ENCODE measurements at places on chromosomes 6 and 20.

- DNase-seq, result no peak
Observed at GRCh38 chr20:11329271-11329670, 588.4 kb upstream of the BTBD3 start.

- DNase-seq, result no peak
Observed at GRCh38 chr6:13554929-13555333, 19.5 kb upstream of the SIRT5 start.

DNA sequence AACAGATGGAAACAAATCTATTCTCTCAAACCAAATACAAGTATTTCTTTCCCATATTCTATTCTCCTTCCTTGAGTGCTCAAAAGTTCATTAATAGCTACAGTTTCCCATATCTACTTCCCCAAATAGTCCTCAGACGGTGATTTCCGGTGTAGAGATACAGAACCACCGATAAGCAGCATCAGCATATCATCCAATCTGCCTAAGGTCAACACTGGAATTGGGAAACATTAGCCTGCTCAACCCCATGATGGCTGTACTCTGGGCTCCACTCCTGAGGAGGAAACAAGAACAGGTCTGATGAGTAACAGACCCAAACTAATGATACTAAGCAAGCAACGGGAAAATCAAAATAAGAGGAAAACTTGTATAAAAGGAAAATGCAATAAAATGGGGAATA is 115.6 kb downstream of the EPB41L2 start:
- DNase-seq, result no peak

- DNase-seq, result no peak
Observed at GRCh38 chr20:47454298-47455132, 47.2 kb upstream of the NCOA3 start.

GRCh38 chr20:48933017-48933766 is 11.7 kb downstream of the ARFGEF2 start:
- no peak for DNase-seq

DNA sequence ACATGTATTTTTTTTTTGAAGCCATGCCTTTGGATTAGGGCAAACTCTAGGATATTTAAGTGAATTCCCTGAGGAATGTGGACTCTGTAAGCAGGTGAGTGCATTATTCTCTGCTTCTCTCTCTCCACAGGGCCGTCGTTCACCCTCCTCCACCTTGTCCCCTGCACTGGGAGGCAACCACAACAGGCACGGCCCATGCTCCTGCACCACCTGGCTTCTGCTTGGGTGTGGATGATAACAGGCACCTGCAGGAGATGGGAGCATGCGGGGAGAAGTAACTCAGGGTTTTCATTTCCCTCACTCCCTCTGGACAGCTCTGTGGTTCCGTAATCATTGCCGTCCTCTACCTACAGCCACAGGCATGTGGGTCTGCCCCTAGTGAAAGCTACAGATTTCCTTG is 43.4 kb downstream of the HLA-C start:
- no peak for DNase-seq

GRCh38 chr20:39433466-39433865 is 471.3 kb downstream of the DHX35 start:
- no peak for DNase-seq

DNA sequence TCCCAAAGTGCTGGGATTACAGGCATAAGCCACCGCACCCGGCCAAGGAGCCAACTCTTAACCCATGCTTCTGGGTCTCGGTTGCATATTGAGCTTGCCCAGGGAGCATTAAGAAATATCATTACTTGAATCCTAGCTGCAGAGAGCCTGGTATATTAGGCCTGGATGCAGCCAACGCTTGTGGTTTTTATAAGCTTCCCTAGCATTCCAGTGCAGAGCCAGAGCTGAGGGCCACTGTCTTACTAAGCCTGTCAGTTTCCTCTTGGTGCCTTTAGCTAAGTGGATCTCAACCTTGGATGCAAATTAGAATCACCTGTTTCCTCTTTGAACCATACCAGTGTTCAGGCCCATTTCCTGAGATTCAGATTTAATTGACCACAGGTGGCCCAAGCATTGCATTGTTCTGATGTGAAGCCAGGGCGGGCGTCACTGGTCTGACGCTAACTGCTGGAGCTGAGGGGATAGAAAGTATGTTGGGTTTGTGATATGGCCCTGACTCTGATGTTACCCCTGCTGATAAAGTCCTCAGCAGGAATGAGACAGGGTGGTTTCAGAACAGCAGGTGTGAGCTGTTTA is 76.3 kb downstream of the BTBD3 start:
- no peak for DNase-seq

- no peak for DNase-seq
Observed at GRCh38 chr6:17450397-17450796, 57.0 kb downstream of the CAP2 start.

- DNase-seq, result no peak
Observed at GRCh38 chr6:44003345-44004061, 123.7 kb downstream of the MRPL14 start.

DNA sequence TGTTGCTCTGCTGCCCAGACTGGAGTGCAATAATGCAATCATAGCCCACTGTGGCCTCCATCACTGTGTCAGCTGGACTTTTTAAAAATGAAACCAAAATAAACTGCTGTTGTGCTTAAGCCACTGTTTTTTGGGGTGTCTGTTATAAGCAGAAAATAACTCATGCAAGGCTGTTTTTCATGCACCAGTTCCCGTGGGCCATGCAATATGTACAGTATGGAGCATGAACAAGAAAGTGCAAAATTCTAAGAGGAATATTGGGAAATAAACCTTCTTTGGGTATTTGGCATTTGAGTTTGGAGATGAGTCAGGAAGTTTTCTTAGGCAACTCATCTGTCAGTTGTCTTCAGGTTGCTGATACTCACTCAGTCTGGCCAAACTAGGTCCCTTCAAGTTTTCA is 14.9 kb upstream of the ZFAND3 start:
- no peak for DNase-seq

DNA sequence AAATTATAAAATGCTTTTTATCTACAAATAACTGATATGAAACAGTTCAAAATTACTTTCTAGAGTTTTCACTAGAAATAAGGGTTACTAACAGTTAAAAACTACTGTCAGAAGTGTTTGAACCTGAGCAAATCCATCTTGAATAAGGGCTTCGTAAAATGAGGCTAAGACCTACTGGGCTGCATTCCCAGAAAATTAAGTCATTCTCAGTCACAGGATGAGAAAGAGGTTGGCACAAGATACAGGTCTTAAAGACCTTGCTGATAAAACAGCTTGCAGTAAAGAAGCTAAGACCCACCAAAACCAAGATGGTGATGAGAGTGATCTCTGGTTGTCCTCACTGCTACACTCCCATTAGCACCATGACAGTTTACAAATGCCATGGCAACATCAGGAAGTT is 93.7 kb downstream of the PLG start:
- no peak for DNase-seq

GRCh38 chr6:127484212-127484863 is 25.1 kb upstream of the KIAA0408 start:
- DNase-seq, result no peak

GRCh38 chr6:72621291-72622093 is at the start of gene KCNQ5:
Gene KCNQ5, plus strand, starts transcription at chr6:72622064.
- DNase-seq, result no peak

- DNase-seq, result no peak
Observed at GRCh38 chr6:6458172-6458571, 130.3 kb upstream of the LY86 start.

DNA sequence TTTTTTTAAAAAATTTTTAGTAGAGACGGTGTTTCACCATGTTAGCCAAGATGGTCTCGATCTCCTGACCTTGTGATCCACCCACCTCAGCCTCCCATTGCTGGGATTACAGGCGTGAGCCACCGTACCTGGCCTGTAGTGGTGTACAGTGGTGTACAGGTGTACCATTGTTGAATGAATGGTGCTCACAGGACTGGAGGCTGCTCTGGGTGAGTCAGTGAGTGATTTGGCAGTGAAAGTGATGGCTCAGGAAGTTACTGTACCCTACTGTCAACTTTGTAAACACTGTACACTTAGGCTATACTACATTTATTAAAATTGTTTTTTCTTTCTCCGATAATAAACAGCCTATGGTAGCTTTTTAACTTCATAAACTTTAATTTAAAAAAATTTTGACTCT is 122.8 kb upstream of the EEF1E1 start:
- no peak for DNase-seq

- no peak for DNase-seq
Observed at GRCh38 chr20:49136817-49137571, 51.1 kb downstream of the STAU1 start.

- DNase-seq, result no peak
Observed at GRCh38 chr6:99501762-99502161, 13.5 kb downstream of the USP45 start.

- no peak for DNase-seq
Observed at GRCh38 chr6:10302566-10303235, 112.2 kb downstream of the TFAP2A start.

GRCh38 chr20:60113771-60114170 is 155.5 kb downstream of the CDH26 start:
- DNase-seq, result no peak

- no peak for DNase-seq
Observed at GRCh38 chr6:165782134-165782533, 119.1 kb upstream of the PDE10A start.

- no peak for DNase-seq
Observed at GRCh38 chr6:36197739-36198221, 1.2 kb downstream of the BRPF3 start.

GRCh38 chr6:80517525-80517924 is 411.1 kb downstream of the BCKDHB start:
- no peak for DNase-seq

DNA sequence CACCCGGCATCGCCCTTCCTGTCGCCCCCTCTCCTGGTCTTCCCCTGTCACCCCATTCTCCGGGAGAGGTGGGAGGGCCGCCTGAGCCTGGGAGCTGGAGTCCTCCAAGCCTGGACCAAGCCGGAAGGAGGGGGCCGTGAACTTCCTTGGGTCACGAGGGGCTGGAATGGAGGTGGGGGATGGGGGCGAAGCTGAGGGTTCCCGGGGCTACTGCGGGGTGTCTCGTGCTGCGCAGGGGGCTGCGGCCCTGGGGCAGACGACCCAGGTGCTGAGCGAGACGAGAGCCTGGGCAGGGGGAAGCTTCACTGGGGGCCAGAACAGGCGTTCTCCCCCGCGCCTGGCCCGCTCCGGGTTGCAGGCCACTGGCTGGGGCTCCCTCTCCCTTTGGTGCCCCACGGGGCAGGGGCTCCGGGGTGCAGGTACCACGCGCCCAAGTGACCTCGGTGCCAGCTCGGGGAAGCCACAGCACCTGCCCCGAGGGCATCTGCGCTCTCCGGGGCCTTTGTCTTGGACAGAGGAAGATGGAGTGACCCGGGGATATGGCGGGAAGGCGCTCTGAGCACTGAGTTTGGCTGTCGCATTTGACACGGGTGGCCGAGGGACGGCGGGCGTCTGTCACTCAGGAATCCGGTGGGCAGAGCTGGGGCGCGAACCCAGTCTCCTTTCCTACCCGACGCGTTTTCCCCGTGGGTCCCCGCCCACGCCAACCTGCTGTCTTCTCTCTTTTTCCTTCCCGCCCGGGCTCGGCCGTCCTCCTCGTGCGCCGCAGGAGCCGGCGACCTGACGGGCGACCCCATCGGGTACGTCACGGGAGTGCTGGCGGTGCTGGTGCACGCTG is 1.2 kb downstream of the SLC35D3 start:
- no peak for DNase-seq

DNA sequence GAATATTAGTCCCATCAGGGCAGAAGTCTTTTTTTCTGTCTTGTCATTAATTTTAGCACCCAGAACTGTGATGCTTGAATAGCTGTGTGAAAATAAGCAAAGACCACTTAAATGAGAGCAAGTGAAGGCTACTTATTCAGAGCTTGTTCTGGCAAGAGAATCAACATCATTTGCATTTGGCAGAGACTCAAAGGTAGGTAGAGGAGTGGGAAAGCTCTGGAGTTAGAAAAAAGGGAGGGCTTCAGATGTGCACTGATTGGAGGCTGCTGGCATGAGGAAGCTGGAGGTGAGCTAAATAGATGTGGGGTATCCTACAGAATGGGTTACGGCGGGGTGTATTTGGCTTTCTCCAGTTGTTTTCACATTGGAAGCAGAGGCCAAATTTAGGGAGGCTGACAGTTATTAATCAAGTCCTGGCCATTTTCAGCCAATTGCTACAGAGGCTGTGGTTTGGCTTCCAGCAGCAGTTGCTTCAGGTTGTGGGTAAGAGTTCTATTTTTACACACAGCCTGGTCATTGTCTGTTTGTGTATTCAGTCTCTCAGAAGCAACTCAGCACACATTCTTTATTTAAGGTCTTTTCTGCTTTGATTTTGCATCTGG is 254.3 kb downstream of the BTBD3 start:
- no peak for DNase-seq

- no peak for DNase-seq
Observed at GRCh38 chr6:4790158-4790899, 14.1 kb downstream of the CDYL start.

- no peak for DNase-seq
Observed at GRCh38 chr6:34610819-34611477, 54.8 kb upstream of the SPDEF start.

DNA sequence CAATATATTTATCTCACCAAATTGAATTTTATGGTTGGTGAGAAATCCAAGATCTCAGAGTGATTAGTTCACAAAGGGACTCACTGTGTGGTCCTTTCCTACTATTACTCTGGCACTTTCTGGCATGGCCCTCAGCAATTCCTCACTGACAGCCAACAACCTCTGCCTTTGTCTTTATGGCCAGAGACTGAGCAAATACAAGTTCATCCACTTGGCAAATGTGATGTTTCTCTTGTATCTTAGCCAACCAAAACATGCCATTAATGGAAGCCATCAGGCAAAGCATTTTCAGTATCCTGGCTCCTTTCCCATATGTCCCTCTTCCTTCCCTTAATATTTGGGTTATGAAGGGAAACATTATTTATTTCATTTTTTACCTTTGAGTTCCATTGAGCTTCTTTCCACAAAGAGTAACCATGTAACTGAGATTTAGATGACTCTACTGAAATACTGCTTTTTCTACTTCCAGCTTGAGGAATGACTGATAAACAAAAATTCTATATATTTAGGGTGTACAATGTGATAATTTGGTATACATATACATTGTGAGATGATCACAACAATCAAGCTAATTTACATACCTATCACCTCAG is 30.8 kb upstream of the SMLR1 start:
- DNase-seq, result no peak

GRCh38 chr6:149867876-149868640 is 3.9 kb upstream of the LRP11 start:
- DNase-seq, result no peak

DNA sequence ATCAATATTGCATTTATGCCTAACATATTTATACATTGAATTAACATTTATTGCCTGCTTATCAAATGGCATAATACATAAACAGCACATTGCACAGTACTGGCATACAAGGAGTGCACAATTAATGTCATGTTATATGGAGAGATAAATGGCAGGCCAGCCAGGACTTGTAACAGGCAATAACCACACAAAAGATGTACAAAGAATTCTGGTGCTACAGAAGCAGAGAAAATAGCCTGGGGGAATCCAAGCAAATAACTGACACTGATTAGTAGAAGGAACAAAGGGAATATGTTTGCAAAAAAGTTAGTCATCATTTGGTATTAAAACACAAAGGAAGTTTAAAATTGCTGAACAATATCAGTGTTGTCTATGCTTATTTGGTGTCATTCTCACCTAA is 27.3 kb downstream of the COL21A1 start:
- DNase-seq, result no peak
